ENCODE measurements at places on chromosomes 7 and 10.
A peak's percentile ranks its signal among the peaks of the same experiment; 100 is the strongest.

GRCh38 chr7:51700593-51701215 lies 384.1 kb upstream of the COBL start:
- DNase-seq = no peak

GRCh38 chr7:95527033-95527775 lies 41.5 kb downstream of the ASB4 start:
- no peak for DNase-seq

GRCh38 chr10:102702742-102703141 lies 11.5 kb downstream of the ARL3 start:
- no peak for DNase-seq

DNA sequence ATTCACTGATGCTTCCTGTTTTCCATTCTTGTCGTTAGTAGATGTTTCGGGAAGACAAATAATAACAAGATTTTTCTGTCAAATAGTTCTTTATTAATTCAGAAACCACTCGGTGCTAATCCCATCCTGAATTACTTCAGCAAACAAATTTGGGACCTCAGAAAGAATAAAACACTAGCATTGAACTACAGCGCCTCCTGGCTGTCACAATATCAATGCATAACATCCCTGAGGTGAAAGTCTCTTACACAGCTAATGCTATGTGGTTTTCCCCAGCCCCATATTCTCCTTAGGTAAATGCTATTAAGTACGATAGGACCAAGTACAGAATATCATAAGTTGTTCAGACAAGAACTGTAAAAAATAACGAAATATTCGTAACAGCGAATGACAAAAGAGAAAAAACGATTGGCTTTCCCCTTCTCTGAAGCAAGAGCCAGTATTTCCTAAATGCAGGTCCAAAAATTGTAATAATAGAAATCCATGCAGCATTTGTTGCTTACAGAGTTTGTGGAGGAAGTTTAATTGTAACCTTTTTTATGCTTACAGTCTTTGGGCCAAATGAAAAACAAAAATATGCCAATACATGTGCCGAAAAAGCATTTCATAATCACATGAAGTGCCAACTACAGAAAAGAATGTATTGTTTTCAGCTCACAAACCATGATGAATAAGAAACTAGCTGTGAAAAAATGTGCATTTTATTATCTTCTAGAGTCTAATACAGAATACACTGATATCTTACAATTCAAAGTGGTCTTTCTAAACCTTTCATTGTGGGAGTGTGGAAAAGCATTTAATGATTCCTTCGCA lies 47.3 kb downstream of the MYPN start:
- DNase-seq = peak; percentile 38

GRCh38 chr10:31064348-31064747 lies 32.7 kb upstream of the ZNF438 start:
- no peak for DNase-seq

- DNase-seq = no peak
Observed at GRCh38 chr10:47321521-47322195, 596 bp upstream of the GDF2 start.

- DNase-seq = peak; percentile 80
Observed at GRCh38 chr10:21495752-21496342, 29.6 kb downstream of the SKIDA1 start.

DNA sequence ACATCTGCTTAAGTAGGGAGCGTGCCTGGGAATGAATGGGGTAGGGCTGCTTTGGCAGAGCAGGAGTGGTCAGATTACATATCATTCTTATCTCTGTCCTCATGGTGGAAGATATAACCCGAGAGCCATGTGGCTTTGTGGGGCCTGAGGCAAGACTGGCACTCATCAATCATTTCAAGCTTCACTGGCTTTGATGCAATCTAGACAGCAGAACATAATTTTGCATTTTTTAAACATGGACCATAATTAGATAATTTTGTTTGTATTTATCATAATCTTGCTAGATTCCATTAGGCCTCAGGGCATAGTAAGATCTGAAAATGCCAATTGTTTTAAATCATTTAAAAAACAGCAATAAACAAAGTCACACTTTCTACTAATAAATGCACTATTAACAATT lies 480.3 kb downstream of the NXPH1 start:
- no peak for DNase-seq

DNA sequence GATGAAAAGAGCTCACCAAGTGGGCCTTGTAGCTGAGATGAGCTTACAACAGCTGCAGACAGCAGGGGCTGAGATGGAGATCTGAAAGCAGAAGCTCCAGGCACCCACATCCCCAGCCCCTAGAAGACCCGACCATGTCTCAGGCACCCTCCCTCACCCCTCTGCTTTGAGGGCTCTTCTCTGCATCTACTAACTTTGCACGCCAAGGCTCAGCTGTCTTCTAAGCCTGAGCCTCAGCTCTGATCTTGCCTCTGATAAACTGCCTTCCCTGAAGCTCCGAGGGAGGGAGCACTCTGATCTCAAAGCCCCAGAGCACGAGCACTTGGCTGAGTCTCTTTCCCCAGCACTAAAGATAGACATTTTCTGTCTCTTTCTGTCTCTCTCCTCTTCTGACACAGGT lies 42.0 kb downstream of the ANXA8 start:
- no peak for DNase-seq

Measured in stimulated activated CD4-positive, alpha-beta T cell treated with anti-CD3 and anti-CD28 coated beads, Interleukin-2, amount 100 ng/mL, for 4 hours (primary cell).